ENCODE measurements at places on chromosomes 13 and 19. TPM values are rescaled to one million over a fixed set of nuclear protein-coding genes. Genes with fewer than 3 reads are reported as not detected.
A peak's percentile ranks its signal among the peaks of the same experiment; 100 is the strongest.

Gene PSG2
- not detected for total RNA-seq

GRCh38 chr19:38433268-38433733 lies at the start of gene RYR1:
TSS of gene RYR1 (plus strand) at chr19:38433691. CDS start at chr19:38433830, 139 bp downstream.
- DNase-seq = peak; percentile 31

Gene TRMT1
- total RNA-seq = 36.0 TPM

Gene ZNF625
- total RNA-seq = 9.2 TPM

Gene CDX2
- not detected for total RNA-seq

- no peak for DNase-seq
Measured at GRCh38 chr19:33216198-33216830, 9.3 kb downstream of the SLC7A10 start.

Gene LRP3
- 27.4 TPM for total RNA-seq

Gene SSC5D
- 0.64 TPM for total RNA-seq

Gene PRR12
- total RNA-seq = 23.9 TPM

DNA sequence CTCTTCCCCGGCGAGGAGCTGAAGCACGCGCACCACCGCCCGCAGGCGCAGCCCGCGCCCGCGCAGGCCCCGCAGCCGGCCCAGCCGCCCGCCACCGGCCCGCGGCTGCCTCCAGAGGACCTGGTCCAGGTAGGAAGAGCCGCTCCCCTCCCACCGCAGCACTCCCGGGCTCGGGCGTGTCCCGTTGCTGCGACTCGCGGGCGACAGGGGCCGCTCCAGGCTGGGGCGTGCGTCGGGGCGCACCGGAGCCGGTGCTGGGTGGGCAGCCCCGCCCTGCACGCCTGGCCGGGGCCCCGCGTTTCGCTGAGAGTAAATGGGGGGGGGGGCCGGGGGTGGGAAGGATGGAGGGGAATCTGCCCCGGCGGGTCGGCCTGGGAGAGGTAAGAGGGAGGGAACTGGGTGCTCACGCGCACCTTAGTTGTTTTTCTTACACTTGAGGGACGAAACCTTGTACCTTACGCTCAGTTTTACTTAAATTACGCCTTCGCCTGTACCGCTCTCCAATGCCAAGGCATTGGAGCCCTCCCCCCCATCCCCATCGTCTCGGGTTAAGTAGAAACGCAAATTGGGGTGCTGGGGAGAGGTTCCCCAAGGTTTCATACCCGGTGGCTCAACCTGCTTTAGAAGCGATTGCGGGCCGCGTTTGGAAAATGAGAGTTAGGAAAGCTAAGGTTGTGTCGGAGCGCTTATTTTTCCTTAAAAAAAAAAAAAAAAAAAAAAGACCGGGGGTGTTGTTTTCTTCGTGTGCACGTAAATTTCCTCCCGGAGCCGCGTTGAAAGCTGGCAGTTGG lies 850 bp downstream of the KLF5 start:
- DNase-seq = peak; percentile 90

DNA sequence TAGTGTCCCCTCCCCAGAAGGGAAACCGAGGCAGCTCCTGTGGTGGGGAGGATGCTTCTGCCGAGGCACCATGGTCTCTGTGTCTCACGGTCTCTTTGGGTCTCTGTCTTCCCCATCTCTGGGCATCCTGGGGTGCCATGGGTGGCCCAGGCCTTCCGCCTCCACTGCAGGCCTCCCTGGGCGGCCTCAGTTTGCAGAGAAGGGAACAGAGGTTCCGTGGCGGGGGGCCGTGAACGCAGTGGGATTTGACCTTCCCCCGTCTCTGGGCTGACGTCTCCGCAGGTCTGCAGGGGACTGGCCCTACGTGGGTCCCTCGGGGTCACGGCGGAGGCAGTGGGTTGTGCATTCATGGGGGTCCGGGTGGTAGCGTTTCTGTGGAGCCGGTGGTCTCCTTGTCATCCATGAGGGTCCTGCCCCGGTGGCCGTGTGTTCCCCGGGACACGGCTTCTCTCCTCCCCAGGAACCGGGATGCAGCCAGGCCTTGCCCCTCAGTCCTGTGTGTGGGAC lies 4.6 kb downstream of the EFNA2 start:
- no peak for DNase-seq

DNA sequence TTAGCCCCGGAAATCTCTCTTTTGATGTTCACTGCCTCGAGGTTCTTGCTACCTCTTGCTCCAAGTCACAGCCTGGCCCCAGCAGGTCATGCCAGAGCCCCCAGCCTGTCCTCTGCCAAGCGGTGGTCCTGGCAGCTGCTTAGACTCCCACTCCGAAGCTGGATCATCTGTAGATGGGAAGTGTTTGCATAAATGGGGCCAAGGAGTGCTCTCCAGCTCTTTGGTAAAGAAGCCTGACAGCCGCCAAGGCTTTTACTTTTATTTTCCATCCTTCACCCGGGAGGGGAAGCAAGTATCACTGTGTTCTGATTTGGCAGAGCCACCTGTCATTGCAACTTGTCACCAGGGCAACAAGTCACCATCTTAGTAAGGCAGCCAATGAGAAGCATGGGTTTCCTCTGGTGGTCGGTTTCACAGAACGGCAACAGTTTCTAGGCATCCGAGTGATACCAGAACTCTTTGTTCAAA lies 10.6 kb upstream of the RETN start:
- no peak for DNase-seq

Gene SNRPD2
- total RNA-seq = 149 TPM

DNA sequence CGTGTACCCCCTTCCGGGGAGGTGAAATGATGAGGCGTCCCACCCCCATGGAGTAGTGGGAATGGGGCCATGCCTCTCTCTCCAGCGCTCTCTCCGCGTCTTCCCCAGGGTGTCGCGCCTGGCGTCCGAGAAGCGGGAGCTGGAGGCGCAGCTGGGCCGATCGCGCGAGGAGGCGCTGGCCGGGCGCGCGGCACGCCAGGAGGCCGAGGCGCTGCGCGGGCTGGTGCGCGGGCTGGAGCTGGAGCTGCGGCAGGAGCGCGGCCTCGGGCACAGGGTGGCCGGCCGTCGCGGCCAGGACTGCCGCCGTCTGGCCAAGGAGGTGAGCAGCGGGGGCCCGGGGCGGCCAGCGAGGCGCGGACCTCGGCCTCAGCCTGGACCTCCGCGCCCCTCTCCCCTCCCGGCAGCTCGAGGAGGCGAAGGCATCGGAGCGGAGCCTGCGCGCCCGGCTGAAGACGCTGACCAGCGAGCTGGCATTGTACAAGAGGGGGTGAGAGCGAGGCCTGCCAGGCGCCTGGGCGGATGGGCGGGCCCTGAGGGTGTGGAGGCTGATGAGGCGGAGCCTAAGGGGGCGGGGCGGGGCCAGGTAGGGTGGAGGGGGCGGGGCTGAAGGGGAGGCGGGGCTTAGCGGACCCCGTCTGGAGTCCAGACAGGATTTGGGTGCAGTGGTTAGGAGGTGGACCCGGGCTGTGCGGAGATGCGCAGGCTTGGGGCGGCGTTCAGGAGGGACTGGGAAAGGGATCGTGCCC lies 7.7 kb downstream of the PGLYRP1 start:
- peak; percentile 54 for DNase-seq

Gene TIMM44
- total RNA-seq = 119 TPM

DNA sequence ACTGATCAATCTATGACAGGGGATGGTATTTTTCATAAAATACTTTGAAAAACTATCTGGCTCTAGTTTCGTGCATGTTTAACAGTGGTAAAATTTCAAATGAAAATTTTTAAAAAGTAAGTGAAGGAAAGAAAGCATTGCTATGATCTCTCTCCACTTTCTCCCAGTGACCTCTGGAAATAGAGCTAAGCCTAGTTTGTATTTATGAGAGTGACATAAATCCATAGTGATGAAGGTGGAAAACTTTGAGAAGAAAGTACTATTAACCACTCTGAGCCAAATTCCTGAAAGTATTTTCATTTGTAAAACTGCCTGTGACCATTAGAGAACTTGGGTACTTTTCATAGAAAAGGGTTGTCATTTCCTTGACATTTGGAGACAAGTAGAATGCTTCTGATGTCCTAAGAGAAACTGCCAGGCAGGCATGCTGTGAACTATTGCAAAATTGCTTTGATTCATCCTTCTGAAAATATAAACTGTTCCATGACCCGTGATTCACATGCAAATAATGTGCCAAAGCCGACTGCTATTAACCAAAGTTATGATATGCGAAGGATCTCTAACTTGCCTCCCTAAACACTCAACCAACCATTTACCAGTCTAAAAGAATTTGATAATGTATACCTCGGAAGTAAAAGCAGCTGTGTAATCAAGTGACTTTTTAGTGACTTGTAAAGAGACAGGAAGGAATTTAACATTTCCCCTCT lies 133.2 kb downstream of the VWA8 start:
- DNase-seq = no peak

DNA sequence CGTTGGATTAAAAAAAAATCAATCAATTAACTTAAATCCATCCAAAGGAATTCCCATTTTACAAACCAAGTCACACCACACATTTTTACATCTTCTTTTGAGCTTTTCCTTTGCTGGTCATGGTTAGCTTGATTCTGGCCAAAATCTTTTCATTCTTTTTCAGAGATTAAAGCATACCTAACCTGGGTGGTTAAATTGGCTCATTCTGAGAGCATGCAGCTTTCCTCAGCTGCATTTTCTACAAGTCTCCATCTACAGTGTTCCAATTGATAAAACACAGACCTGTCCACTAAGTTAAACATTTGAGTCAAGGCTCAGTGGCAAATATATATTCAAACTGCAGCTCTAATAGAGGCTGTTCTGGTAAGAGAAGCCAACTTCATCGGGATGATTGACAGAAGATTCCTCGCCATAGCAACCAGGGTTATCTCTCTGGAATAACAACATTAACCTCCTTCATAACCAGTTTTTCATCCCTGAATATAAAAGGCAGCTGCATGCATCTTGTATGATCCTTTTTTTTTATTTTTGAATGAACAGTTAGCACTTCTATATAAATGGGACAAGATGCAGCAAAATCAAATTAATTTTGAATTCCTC lies 106.2 kb downstream of the DNAJC15 start:
- DNase-seq = no peak

Gene PRX
- 5.6 TPM for total RNA-seq

Measured in lower leg skin (tissue), 4 donors.